ENCODE measurements at places on chromosomes 2 and 18. TPM values are rescaled to one million over a fixed set of nuclear protein-coding genes. Genes with fewer than 3 reads are reported as not detected.

ZNF804A gene
- total RNA-seq = not detected

SP3 gene
- total RNA-seq = 50.0 TPM

MAIP1 gene
- 34.5 TPM for total RNA-seq

KLHL14 gene
- not detected for total RNA-seq

C2orf42 gene
- 9.1 TPM for total RNA-seq

SERPINB10 gene
- 0.22 TPM for total RNA-seq

VWC2L gene
- total RNA-seq = not detected

NEU2 gene
- not detected for total RNA-seq

RAMP1 gene
- total RNA-seq = not detected
